ENCODE measurements at places on chromosomes 11 and 22. TPM values are rescaled to one million over a fixed set of nuclear protein-coding genes. Genes with fewer than 3 reads are reported as not detected.

GRCh38 chr22:37416827-37417226, 10.5 kb downstream of the ELFN2 start:
- peaks cover 42% of the 10 kb centered on the region for H3K27me3 ChIP-seq
- no peak for DNase-seq
- no peaks in the 10 kb centered on the region for H3K36me3 ChIP-seq
- H3K4me1 ChIP-seq = peaks cover 6% of the 10 kb centered on the region

Gene EFCAB6
- 0.50 TPM for total RNA-seq

Gene INS
- not detected for total RNA-seq

DNA sequence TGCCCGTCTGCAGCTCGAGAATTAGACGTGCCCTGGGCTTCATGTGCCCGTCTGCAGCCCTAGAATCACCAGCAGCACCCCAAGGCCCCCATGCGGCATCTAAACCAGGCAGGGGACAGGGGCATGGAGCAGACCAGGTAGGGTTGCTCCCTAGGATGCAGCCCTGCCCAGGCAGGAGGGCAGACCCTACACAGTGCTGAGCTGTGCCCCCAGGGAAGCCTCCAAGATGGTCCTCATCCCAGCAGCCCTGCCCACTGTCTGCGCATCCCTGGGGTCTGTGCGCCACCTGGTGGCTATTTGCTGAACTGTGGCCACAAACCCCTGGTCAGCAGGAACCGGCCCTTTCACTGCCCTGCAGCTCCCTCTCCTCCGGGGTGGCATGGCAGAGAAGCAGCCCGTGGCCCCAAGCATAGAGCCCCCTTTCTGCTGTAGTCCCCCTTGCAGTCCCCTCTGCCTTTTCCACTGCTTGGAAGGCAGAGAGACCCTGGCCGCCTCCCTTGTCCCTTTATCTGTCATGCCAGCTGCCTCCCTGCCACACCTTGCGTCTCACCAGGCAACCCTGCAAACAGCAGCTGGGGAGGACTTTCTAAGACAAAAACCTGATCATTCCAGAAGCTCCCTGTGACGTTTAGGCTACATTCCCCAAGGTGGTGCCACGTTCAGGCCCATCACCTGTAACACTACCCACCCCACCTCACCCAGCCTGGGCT, 86.6 kb downstream of the KCNQ1 start:
- peaks cover 14% of the 10 kb centered on the region for H3K27me3 ChIP-seq
- DNase-seq = peak; percentile 75
- peaks cover 22% of the 10 kb centered on the region for H3K4me1 ChIP-seq
- H3K27ac ChIP-seq = no peak overlapping the region

DNA sequence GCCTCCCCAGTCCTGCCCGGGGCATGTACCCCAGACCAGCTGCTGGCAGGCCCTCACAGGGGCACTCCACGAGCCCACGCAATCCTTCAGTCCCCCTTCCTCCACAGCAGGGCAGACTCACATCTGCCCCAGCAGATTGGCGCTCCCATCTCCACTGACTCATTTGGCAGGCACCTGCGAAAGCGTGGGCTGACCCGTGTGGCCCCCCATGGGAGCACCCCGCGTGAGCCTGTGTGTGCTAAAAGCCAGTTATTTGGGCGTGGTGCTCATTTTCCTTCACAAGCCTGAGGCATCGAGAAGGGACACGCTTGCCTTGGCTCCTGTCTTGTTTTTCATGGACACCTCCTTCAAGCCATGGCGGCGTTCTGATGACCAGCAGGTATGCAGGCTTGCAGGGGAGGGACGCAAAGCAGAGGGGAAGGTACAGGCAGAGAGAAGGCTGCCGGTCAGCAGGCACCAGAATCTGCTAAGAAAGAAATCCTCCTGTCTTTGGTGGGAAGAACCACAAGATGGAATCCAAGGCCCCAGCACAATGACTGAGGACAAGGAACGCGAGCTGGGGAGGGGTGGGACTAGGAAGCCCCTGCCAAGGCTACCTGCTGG, 8.6 kb downstream of the NECTIN1 start:
- H3K27me3 ChIP-seq = no peaks in the 10 kb centered on the region
- DNase-seq = no peak
- H3K27ac ChIP-seq = no peak overlapping the region
- no peak overlapping the region for H3K4me3 ChIP-seq
- H3K36me3 ChIP-seq = no peaks in the 10 kb centered on the region

DNA sequence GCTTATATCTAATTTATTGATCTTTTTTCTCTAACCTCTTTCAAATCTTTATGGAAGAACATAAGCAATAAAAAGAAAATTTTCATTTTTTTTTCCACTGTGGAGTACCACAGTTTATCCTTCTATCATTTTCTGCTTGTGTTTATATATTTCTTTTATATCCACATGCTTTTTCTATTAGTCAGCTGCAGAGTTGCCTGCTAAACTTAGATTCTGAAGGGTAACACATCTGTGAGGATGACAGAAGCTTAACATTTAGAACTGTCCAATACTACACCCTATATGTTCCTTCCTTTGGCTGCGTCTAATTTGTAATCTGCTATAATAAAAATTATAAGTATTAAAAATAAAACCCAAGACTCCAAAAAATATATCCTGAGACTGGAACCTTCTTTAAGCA, 20.8 kb downstream of the CCDC90B start:
- peaks cover 2% of the 10 kb centered on the region for H3K36me3 ChIP-seq
- no peak for DNase-seq
- H3K4me3 ChIP-seq = no peak overlapping the region
- H3K4me1 ChIP-seq = no peaks in the 10 kb centered on the region
- no peak overlapping the region for H3K27ac ChIP-seq

DNA sequence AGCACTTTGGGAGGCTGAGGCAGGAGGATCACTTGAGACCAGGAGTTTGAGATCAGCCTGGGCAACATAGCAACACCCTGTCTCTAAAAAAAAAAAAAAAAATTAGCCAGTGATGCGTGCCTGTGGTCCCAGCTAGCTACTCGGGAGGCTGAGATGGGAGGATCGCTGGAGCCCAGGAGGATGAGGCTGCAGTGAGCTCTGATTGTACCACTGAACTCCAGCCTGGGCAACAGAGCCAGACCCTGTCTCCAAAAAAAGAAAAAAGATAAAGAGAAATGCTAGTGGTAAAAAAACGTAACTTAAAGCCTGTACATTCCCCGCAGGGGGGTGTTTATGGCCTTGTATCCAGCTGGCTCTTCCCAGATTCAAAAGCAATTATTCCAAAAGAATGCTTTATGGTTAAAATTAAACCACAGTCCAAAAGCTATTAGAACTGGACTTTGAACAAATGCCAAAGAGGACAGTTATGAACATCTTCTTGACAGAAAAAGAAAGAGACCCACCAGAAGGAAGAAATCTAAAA, 16.4 kb upstream of the SNX32 start:
- peaks cover 1% of the 10 kb centered on the region for H3K27me3 ChIP-seq
- no peaks in the 10 kb centered on the region for H3K36me3 ChIP-seq
- DNase-seq = no peak
- H3K4me3 ChIP-seq = peak overlapping the region; percentile 52
- H3K4me1 ChIP-seq = peaks cover 10% of the 10 kb centered on the region

Gene GRM5
- not detected for total RNA-seq

Data from SJSA1 (cell line).